ENCODE measurements at places on chromosomes 12 and 14.

GRCh38 chr12:43277651-43278540 is 274.1 kb downstream of the ADAMTS20 start:
- no peak for DNase-seq

DNA sequence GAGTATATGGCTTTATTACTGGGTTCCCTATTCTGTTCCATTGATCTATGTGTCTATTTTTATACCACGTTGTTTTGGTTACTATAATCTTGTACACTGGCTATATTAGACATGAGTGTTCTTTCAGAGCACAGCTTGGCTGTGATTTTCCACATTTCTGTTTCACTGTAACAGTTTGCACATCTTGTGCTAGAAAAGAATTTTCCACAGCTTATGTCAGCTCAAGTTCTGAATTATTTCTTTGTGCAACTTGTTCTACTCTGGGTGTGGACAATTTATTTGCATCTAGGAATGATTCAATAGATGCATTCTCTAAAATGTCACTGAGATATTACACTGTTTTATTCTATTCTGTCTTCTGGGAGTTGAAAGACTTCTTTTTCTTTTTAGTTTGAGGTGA is 28.4 kb upstream of the OR5AU1 start:
- no peak for DNase-seq

DNA sequence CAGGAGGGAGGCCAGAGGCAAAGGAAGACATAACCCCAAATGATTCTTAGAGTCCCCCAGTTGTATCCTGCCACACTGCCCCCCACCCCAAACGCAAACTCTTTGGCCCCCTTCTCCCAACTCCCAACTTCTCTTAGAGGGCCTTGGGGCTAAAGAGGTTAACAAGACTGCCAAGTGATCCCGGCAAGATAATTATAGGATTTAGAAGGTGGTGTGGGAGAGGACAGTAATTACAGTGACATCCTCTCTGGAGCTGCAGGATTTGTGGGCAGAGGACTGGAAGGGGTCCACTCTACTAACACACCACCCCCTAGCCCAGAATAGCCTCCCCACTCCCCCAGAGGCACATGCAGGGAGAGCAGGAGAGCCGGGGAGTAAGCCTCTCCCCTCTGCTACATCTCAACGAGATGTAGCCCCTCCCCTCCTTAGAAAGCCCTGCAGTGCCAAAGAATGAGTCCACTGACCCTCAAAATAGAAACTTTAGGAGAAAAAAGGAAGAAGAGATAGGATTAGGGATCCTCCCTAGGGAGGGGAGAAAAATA is 5.3 kb upstream of the GDF11 start:
- DNase-seq, result no peak

DNA sequence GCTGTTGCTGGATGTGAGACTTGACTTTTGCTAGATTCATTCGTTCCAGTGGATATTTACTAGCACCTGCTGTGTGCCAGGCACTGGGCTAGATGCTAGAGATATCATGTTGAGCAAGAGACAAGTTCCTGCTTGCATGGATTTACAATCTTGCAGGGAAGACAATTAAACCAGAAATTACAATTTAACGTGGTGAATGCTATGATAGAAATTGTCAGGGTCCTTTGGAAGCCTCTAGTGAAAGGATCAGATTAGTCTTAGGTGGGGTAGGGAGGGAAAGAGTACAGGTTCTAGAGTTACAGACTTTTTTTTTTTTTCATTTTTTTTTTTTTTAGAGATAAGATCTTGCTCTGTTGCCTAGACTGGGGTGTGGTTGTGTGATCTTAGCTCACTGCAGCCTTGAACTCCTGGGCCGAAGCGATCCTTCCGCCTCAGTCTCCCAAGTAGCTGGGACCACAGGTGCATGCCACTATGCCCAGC is 36.7 kb downstream of the SPATS2 start:
- DNase-seq, result no peak

- DNase-seq, result no peak
These were observed 22.2 kb downstream of the MANSC1 start for GRCh38 chr12:12327802-12328201.

- DNase-seq, result no peak
These were observed 24.7 kb upstream of the GPR132 start for GRCh38 chr14:105089746-105090492.

DNA sequence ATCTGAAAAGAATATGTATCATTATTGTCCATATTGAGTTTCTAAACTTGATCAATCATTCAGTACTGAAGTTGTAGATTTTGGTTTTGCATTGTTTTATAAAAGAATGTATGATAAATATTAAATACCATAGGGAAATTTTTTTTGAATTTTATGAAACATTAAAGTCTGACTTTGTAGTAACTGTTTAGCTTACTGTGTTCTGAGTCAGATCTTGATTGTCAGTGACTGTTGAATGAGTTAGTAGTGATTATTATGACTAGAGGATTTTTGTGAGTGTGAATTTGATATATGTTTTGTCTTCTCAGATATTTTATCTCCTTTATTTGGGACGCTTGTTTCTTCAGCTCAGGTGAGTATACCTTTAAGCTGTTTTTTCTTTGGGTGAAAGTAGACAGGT is 10.1 kb downstream of the TDP1 start:
- no peak for DNase-seq

DNA sequence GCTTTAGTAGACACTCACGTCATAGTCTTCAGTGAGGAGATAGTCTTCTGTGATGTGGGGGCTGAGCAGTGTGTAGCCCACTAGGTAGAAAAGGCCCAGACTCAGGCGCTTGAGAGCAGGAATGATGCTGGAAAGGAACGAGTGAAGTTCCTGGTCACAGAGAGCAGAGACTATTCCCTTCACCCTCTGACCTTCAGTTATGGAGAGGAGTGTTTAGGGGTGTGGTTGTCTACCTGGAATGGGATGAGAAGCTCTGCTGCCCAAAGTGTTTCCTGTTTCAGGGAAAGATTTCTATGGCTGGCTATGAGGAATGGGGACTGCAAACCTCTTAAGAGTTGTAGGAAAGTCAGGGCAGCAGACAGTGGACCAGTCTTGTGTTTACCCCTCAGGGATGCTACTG is 8.7 kb downstream of the EMG1 start:
- DNase-seq, result no peak

- no peak for DNase-seq
These were observed 9.3 kb upstream of the TMEM106C start for GRCh38 chr12:47954058-47954457.

All from stimulated activated CD8-positive, alpha-beta memory T cell treated with anti-CD3 and anti-CD28 coated beads, Interleukin-2, amount 100 ng/mL, for 1 hour (primary cell).